Neuronal stem cell (in vitro differentiated cells): ENCODE measurements at places on chromosomes 2 and 18.
A peak's percentile ranks its signal among the peaks of the same experiment; 100 is the strongest.

DNA sequence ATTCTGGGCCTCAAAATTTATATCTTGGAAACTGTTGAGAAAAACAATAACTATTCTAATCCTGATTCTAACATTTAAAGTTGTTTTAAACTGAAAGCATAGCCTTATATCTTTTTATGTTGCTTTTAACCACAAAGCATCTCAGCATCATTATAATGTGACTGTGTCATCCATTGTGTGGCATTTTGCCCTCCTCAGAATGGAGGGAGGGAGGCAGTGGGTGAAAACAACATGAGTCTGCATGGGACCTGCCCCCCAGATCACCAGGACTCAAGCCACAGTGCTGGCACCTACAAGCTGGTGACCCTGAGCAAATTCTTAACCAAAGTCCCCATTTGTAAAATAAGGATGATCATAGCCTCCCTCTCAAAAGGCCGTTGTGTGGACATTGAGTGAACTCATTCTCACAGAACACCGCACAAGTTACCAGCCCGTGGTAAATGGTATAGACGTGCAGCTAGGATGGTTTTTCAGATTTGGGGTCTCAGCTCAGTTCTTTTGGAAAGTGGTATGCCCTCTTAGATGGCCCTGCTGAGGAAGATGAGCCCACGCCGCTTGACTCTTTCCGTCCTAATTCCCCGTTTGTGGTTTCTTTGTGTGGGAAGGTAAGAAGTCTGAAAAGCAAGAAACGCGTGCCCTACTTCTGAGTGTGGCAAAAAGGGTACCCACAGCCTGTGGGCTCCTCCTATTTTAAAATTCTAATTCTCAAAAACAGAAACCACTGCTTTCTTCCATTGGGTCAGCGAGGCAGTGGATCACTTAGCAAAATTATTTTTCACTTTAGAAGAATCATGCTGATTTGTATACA, 305.0 kb upstream of the ID2 start:
- no peak for DNase-seq

DNA sequence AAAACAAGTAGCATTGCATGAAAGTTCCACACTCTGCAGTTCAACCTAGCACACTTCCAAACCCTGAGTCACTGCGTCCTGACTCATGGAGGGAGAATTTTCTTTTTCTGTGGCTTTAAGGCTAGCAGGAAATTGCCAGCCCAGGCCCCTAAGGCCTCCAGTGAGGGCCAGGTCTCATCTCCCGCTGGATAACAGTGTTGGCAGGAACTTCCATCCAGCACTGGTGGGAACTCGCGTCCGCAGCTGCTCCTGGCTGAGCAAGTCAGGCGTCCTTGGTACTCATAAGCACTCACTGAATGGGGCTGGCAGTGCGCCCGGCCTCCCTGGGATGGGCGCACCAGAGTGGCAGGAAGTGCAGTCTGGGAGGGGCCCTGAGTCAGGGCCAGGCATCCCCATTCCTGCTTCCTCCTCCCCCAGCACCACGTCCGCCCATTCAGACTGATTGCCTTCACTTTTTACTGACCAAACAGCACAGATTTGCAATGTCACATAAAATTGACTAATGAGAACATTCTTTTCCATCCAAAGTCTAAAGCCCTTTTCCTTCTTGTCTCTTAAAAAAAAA, 14.3 kb downstream of the MALL start:
- no peak for DNase-seq

DNA sequence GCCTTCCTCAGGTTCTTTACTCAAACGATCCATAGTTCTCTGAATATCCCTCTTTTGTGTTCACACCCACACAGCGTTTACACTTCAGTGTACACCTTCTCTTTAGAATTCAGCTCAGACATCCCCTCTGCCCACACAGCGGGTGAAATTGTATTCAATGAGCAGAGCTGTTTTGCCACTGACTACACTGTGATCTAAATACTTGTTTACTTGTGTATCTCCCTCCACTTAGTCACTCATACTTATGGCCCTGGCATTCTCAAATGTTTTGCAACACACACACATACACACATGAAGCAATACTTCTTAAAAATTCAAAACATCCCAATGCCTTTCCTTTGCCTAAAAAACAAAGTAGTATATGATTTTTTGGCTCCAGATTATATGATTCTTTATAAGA, 297.1 kb downstream of the TMX3 start:
- DNase-seq, result no peak

- no peak for DNase-seq
Measured at GRCh38 chr2:121796239-121796638, 40.8 kb downstream of the TSN start.

- DNase-seq, result no peak
Measured at GRCh38 chr2:30421604-30422443, 25.2 kb upstream of the LCLAT1 start.

DNA sequence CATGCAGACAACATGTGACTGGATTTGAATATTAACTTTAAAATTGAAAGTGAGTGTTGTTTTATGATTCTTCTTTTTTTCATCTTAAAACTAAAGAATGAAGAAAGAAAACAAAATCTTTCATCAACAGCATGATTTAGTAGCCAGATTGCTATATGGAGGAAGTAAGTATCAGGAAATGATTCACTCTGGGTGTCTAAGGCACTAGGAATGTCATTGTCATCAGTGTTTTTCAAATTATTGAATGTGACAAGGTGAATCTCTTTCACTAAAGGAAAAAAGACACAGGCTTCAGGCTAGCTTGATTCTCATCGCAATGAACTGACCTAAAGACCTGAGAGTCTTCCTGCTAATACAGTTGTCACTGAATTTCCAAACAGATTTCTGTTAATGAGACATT, 430.1 kb downstream of the FBXO15 start:
- DNase-seq, result no peak

DNA sequence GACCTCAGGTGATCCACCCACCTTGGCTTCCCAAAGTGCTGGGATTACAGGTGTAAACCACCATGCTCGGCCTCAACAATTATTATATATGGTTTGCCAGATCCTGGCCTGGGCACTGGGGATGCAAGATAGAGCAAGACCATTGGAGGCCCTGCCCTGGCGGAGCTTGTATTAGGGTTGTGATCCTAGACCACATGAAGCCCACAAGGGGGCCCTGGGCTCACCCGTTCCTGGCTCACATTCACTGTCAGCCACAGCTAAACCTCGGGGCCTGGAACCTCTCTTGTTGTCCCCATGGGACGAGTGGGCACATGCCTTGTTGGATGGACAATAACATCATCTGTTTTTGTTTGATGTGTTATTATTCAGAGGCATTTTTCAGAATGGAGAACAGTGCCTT, 14.9 kb downstream of the HPCAL1 start:
- DNase-seq, result no peak

DNA sequence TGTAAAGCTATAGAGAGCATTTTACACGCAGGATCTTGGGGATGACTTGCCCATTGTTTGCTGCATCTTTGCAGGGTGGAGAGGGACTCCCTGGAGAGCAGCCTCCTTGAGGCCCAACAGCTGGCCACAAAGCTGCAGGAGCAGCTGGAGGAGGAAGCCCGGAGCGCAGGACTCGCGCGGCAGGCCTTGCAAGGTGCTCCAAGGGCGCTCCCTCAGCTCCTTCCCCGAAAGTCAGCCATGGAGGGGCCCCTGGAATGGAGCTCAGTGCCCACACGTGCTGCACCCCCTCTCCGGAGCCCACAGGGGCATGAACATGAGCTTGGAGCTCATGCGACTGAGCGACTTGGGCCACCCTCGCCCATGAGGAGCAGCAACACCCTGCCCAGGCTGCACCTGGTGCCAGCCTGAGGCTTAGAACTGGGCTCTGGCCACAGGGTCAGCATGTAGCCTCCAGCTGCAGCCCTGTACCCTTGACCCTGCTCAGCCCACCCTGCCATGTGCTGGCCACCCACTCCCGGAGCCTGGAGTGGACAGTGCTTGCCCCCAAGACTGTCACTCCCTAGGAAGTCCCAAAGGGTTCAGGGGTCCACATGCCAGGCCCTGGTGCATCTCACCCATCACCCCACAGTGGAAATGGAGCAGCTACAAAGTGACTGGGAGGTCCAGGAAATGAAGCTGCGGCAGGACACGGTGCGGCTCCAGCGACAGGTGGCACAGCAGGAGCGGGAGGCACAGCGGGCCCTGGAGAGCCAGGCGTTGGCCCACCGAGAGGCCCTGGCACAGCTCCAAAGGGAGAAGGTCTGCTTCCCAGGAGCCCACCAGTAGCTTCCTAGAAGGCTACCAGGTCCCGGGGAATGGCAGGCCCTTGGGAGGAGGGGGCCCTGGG, 43.0 kb downstream of the CROCC2 start:
- DNase-seq, result no peak

DNA sequence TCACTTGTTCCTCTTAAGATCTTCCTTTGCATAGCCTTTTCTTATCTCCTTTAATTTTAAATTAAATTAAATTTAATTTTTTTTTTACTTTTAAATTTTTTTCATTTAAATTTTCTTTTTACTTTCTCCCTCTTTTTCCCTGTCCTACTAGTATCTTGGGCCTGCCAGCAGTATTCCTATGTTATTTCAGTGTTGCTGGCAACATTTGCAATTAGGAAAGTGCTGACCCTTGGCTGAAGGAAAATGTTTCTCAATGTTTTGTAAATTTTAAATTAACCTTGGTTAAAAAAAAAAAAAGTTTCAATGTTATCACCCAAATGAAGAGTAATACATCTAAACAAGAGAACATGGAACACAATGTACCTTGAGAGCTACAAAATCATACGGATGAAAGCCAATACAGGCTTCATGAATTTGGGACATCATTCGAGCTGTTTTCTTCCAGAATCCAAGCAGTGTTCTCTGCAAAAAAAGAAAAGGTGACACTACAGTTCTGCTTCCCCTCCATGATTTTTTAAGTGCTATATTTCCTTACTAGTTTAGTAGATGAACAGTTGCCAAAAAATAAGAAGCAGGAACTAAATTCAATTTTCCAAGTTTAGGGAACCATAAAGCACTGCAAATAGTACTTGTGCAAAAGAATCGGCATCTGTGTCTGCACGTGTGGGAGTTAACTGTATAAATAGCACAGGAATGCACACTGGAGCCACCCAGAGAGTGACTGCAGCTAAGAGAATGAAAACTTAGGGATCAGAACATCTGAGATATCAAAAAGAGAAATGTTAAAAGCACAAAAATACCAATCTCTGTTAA, 55.8 kb downstream of the ICA1L start:
- no peak for DNase-seq

DNA sequence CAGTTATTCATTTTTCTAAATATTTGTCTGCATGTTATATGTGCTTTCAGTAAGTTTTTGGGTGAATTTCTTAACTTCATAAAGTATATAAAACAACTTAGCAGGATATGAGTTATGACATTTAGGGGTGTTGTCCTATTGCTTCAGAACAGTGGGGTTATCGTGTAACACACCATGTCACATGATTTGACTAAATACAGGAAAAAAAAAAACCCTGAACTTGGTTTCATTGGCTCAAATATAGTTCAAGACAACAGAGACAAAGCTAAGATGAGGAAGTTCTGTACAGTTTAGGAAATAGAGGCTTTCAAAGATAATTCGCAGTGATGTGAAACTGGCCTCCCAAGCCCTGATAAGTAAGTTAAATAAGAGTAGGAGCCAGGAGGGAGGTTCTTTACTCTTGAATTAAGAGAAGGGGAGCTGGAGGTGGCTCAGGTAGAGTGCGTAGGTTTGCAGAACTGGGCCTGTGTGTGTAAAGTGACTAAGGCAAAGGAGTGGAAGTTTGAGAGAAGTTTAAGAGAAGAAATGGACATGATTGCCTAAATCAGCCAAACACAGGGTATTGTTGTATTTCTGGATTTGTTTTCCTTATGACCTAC, 53.9 kb downstream of the LIMS1 start:
- DNase-seq, result no peak

- no peak for DNase-seq
Measured at GRCh38 chr2:67323209-67323991, 73.7 kb upstream of the ETAA1 start.

DNA sequence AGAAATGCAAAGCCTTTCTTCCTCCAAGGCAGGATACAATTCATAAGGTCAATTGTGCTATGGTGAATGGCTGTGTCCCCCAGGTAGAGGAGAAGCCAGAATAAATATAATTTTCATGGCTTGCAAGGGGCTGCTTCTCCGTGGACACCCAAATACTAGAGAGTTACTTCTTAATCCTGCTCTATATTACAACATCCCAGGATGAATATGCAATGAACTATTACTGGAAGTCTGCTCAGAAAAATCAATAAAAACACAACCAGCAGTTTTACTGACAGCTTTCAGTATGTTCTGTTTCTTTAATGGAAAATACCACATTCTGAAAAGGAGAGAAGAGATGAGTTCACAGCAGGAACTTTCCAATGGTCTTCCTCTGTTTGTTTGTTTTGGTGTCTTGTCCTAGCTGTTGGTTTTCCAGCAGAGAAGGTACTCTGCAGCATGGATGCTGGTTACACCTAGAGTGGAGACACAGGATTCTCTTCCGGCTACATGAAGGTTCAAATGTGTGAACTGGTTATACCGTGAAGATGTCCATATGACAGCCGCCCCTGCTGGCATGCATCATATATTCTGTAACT, 213.0 kb downstream of the PID1 start:
- DNase-seq, result no peak

DNA sequence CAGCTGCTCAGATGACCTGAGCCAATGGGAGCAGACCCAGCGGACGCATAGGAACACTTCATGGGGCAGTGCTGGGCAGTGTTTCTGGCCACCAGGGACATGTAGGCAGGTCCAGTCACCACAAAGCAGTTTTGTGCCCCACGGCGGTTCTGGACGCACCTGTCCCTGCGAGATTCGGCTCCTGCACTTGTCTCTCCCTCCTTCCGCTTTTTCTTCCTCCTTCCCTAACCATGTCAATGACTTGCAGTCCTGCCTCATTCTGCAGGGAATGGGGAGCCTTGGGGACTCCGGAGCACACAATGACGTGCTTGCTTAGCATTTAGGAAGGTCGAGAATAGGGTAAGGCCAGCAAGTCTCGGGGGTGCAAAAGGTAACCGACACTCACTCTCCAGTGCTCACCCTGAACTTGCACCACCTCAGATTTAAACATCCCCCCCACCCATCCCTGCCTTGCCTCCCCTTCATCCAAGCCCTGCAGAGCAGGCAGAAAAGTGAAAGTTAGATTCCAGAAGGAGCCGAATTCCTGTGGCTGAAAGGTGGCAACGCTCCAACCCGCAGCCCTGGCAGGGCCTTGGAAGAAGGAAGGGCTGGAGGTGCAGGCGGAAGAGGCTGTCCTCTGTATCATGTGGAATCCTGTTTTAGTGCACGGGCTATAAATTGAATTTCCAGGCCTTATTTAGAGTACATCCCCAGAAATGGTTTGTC, 40.5 kb upstream of the ATG16L1 start:
- no peak for DNase-seq

- DNase-seq, result no peak
Measured at GRCh38 chr2:181036445-181036844, 56.0 kb downstream of the UBE2E3 start.

GRCh38 chr18:28581521-28582071, 404.7 kb upstream of the CDH2 start:
- peak; percentile 5 for DNase-seq

GRCh38 chr2:30645081-30645744, 162.0 kb downstream of the CAPN13 start:
- DNase-seq, result no peak

- DNase-seq, result no peak
Measured at GRCh38 chr18:79928563-79928960, 22.9 kb downstream of the SLC66A2 start.

DNA sequence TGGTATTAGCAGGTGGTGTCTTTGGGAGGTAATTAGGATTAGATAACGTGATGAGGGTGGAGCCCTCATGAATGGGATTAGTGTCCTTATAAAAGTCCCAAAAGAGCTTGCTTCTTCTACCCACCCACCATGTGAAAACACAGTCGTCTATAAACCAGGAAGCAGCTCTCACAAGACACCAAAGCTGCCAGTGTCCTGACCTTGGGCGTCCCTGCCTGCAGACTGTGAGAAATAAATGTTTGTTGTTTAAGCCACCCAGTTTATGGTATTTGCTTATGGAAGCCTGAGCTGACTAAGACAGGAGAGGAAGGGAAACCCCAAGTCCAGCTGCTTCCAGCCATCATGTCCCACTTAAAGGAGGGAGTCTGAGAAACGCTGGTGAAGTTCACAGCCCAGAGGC, 13.6 kb downstream of the ADI1 start:
- no peak for DNase-seq
